ENCODE measurements at places on chromosomes 2 and 18.

DNA sequence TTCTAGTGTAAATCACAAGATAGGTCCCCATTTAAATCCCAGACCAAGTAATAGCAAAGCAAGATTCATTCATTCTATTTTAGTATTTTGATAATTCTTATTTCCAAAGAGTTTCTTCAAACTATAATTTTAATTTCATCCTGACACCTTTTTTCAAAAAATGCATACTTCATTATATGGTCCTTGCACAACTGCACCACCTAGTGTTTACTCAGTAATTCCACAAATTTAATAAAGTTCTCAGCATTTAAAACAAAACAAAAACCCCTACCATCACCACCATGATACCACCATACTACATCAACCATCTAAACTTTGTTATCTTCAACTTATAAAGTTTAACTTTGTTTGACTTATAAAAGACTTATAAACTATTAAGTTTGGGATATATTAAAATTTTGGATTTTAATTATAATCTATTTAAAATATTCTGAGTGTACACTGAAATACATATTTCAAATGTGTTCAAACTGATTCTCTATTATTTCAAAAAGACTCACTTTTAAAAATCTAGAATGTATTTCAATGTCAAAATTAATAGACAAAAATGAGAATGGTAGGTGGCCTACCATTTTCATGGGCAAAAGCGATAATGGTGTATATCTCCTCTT lies 44.2 kb downstream of the WDPCP start:
- DNase-seq = no peak

DNA sequence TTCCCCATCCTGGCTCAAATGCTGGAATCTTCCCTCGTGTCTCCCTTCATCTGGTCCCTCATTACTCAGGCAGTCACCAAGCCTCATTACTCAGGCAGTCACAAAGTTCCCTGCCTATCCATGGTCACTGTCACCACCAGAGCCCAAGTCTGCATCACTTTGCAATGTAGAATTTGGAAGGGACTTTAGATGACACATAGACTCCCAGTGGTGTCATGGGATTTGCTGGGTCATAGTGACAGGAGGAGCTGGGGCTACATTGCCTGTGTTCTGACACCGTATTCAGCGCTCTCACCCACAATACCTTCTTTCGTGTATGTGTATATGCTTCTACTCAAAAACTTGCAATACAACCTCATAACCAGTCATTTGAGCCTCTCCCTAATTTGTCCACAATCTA lies 2.1 kb upstream of the EMILIN1 start:
- no peak for DNase-seq

DNA sequence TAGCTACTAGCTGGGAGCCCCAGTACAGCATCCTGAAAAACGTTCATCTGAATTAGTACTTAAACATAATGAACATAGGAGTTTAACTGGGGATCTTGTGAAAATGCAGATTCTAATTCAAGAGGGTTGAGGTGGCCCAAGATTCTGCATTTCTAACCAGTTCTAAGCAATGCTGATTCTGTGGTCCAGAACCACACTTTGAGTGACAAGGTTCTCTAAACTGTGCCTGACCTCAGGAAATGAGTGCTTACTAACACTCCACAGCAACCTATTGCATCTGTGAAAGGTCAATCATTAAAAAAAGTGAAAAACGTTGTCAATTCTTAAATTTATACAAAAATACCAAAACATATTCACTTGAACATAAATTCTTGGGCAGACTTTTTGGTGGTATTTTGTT lies 157.1 kb upstream of the ZFP36L2 start:
- DNase-seq = no peak

DNA sequence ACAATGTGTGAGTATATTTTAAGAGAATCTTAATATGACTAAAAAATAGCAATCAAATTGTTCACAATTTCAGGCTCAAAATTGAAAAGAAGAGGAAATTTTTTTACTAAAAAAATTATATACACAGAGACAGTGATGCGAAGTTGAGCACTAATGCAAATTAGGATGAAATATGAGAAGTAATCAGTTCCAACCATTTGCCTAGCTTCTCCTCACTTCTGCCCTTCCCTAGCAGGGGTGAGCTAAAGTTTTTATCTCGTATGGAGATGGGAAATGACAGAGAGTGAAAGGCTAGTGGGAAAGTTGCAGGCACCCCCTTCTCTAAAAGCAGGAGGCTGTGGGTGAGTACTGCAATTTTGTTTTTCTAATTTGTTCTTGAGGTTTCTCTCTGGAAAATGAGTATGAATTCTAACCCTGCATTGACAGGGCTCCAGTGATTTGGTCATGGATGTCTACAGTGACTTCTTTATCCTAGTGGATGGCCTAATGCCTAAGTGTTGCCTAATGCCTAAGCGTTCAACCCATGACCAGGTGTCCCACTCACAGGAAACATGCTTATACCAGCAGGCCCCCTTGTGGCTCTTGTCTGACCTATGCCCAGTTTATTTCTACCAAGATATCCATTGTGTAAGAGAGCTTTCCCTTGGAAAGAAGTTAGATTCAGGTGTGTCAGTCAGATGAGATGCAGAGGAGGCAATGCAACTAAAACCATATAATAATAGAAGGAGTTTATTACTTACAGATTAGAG lies 78.0 kb upstream of the HNMT start:
- DNase-seq = no peak

- no peak for DNase-seq
Observed at GRCh38 chr2:24857746-24858145, 62.3 kb downstream of the ADCY3 start.

DNA sequence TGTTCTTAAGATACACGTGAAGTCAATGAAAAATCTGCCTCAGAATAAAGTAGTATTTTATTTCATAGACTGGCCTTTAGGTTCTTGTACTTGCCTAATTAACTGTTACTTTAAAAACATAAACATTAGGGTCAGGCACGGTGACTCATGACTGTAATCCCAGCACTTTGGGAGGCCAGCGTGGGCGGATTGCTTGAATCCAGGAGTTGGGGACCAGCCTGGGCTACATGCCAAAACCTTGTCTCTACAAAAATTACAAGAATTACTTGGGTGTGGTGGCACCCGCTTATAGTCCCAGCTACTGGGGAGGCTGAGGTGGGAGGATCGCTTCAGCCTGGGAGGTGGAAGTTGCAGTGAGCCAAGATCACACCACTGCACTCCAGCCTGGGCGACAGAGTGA lies 16.0 kb upstream of the SNORC start:
- DNase-seq = no peak

DNA sequence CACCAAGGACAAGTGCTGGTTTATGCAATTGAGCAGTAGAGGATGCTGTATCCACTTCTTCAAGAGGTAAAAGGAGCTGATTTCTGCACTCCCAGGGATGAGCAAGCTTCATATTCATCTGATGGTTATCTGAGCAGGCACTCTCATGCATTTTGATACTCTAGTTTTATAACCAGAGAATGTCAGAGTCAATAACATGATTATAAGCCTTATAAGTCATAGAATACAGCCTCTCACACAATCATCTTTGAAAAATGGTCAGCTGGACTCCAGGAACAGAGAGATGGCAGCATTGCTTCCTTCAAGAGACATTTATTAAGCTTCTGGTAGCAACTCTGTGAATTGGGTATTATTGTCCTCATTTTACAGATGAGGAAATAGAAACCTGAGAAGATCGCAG lies 167.1 kb downstream of the SLC8A1 start:
- DNase-seq = no peak

- peak; percentile 35 for DNase-seq
Observed at GRCh38 chr2:158144914-158145625, 43.4 kb downstream of the UPP2 start.
